ENCODE measurements at places on chromosomes 4 and X.

DNA sequence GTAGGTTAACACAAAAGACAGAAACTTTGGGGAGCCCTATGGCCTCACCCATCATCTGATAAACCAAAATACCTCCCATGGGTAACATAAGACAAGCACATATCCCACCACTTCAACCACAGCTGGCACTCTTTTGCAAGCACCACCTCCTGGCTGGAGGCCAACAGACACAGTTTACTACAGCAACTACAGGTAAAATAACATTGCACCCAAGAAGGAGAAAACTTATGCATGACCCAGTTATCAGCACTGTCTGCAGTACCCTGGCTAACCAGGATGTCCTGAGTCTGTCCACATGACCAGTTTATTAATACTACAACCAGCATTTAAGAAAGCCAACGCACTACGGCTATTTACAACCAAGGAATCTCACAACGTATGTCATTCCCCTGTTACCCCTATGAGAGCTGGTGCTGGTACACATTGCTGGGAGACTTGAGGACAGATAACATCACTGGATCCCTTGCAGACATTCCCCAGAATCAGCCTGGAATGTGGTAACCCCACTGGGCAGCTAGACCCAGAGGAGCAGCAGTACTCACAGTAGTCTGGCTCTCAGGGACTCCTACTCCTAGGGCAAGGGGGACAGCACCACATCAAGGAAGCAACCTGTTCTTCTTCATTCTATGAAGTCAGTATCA, 32.0 kb downstream of the ELF2 start:
- no peak for DNase-seq

DNA sequence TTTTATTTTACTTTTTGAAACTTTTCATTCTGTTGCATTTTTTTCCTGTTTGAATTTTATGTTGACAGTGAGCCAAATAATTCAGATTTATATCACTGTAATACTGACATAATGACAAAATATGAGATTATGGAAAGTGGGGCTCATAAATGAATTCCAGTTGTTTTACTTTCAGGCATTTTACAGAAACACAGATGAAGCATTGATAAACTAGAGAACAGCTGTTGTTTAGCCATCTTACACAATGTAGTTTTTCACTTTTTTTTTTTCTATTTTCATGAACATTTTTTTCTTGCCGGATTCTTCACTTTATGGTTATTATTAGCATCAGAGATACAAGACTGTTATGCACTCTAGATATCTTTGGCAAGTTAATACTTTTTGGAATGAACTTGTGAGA, 91.7 kb upstream of the PAQR3 start:
- no peak for DNase-seq

DNA sequence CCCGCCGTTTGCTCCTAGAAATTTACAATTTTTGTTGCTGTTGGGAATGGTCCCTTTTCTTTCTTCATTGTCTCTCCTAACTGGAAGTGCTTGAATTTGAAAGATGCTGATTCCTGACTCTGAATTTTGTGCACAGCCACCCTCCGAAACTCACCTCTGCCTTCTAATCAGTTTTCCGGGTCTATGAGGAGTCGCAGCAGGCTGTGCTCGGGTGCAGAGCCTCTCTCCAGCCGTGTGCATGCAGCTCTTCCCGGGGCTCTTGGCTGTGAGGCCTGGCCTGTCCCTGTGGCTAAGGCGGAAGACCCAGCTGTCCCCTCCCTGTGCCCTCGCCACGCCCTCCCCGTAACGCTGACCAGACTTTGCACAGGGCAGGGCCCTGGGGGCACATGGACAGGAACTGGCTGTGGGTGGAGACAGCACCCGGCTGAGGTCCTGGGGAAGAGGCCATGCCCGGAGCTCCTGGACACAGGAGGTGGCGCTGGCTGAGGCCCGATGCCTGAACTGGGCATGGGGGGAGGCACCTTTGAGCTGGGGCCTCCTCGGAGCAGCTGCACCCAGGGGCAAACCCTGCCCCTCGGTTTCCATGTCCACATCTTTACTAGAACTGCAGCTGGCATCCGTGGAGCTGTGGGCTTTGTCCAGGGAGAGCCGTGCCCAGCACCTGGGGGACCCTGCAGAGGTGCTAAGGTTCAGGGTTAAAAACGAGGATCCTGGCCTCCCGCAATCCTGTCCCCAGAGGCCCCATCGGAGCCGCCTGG, 32.6 kb upstream of the SPON2 start:
- no peak for DNase-seq

- no peak for DNase-seq
Measured at GRCh38 chrX:66635360-66635759, 3.5 kb downstream of the EDA2R start.

GRCh38 chr4:18056030-18056429, 34.5 kb upstream of the LCORL start:
- DNase-seq = no peak

GRCh38 chr4:130336585-130337217, 1240.7 kb downstream of the C4orf33 start:
- peak; percentile 15 for DNase-seq

- DNase-seq = peak; percentile 81
Measured at GRCh38 chr4:165207431-165208220, at the start of gene KLHL2. KLHL2 (plus strand) TSS chr4:165207561; CDS start chr4:165207877, 316 bp downstream.

GRCh38 chr4:5503336-5503936, 204.9 kb downstream of the EVC2 start:
- DNase-seq = no peak

GRCh38 chrX:20803971-20804370, 537.3 kb upstream of the RPS6KA3 start:
- no peak for DNase-seq

GRCh38 chrX:24648495-24648894, 1.3 kb upstream of the PCYT1B start:
- no peak for DNase-seq

GRCh38 chrX:150902434-150903109, 4.1 kb upstream of the CD99L2 start:
- no peak for DNase-seq

GRCh38 chr4:18664171-18664570, 642.6 kb upstream of the LCORL start:
- DNase-seq = no peak

GRCh38 chr4:54218736-54219135, 10.4 kb upstream of the PDGFRA start:
- no peak for DNase-seq

DNA sequence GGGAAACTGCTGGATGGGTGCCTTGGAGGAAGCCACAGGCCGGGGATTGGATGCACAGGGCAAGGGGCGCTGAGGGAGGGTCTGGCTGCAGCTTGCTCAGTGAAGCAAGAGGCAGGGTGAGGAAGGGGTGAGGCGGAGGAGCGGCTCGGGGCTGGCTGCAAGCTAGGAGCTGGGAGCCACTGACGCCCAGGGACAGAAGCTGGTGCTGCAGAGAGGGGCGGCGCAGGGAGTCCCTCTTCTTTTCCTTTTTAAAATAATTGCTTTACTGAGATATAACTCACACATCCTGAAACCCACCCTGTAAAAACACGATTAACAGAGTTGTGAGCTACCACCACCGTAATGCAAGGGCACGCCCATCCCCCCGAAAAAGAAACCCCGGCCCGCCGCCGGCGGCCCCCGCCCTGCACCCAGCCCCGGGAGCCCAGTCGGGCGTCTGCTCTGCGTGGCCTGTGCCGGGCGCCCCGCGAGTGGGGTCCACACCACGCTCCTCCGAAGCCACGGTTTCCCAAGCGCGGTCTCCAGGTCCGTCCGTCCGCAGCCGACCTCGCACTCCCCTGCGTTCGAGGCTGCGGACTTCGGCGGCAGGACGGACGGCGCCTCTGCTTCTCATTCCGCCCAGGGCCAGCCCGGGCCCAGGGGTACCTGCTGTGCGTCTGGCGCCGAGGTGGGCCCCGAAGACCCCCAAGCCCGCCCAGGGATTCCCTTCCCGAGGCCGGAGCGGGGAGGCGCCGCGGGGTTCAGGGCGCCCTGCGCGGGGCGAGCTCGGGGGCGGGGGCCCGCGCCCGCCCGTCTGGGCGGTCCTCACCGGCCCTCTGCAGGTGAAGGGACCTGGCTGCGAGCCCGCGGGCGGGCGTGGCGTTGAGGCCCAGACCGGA, 866 bp upstream of the UVSSA start:
- DNase-seq = peak; percentile 12

- no peak for DNase-seq
Measured at GRCh38 chr4:1784395-1784788, 8.7 kb upstream of the FGFR3 start.
